ENCODE measurements at places on chromosomes 1 and 21. TPM values are rescaled to one million over a fixed set of nuclear protein-coding genes. Genes with fewer than 3 reads are reported as not detected.

- no peak for DNase-seq
Observed at GRCh38 chr1:180170546-180171151, 16.0 kb downstream of the QSOX1 start.

GRCh38 chr1:77605246-77606026 lies 77.0 kb downstream of the ZZZ3 start:
- no peak for DNase-seq

DNA sequence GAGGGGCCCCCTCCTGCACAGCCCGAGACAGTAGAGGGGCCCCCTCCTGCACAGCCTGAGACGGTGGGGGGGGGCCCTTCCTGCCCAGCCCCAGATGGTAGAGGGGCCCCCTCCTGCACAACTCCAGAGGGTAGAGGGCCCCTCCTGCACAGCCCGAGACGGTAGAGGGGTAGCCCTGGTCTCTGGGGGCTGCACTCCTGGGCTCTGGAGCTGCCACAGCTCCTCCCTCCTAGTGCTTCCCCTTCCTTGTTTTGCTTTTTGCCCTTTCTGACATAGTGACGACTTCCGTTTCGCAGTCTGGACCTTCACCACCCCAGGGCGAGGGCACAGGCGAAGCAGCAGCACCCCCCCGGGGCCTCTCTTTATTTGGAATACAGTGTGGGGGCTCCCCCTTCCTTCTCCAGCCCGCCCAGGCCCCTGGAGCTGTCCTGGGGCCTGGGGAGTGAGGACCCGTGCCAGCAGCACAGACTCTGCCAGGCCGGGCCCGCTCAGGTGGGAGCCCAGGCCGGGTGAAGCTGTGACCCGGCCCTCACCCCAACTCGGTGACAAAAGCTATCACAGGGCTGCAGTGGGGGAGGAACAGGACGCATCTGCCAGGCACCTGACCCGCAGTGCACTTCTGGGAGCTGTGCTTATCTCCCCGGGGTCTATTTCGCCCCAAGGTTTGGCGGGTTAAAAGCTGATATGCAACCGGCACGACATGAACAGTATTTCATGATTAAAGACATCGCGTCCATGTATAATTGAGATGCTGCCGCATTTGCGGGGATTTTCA lies 1.1 kb upstream of the PRXL2B start:
- no peak for DNase-seq

GRCh38 chr1:115805597-115805996 lies 35.3 kb downstream of the NHLH2 start:
- DNase-seq: no peak

The FCRLA gene
- not detected for total RNA-seq

The CCDC27 gene
- total RNA-seq: not detected

- DNase-seq: no peak
Observed at GRCh38 chr1:26814377-26814776, 12.1 kb upstream of the ZDHHC18 start.

DNA sequence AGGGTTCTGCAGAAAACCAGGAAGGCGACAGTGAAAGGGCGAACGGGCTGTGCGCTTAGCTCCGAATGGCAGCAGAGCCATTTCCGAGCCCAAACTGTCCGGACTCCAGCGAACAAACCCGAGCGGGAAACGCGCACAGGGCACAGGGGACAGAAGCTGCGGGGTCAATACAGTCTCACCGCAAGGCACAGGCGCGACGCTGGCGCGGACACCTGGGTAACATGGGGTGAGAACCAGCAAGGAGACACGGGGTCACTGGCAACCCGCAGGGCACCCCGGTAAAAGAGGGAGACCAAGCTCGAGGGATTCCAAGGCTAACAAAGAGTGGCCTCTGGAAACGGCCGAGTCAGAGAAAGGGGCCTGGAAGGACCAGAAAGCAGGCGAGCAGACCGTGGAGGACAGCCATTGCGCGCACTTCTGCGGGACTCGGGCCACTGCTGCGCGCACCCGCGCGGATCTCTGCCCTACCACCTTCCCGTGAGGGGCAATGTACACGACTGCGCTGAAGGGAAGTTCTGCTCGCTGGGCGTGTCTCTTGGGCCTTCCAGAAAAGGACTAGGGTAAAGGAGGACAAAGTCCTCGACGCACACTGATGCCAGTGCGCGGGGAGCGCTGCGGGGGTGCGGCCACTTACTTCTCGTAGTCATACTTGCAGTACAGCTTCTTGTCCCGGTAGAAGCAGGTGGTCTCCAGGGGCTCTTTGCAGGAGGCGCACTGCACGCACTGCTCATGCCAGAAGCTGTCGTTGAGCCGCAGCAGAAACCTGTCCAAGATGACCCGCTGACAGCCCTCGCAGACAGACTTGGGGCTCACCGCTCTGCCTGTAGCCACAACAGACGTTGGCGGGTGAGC lies 3.8 kb downstream of the LMX1A start:
- no peak for DNase-seq

- no peak for DNase-seq
Observed at GRCh38 chr1:101205457-101205856, 31.4 kb upstream of the S1PR1 start.

The SIK1 gene
- total RNA-seq: 0.34 TPM

The LCE2C gene
- not detected for total RNA-seq

GRCh38 chr1:160219062-160219929 lies 14.1 kb downstream of the PEA15 start:
- no peak for DNase-seq

DNA sequence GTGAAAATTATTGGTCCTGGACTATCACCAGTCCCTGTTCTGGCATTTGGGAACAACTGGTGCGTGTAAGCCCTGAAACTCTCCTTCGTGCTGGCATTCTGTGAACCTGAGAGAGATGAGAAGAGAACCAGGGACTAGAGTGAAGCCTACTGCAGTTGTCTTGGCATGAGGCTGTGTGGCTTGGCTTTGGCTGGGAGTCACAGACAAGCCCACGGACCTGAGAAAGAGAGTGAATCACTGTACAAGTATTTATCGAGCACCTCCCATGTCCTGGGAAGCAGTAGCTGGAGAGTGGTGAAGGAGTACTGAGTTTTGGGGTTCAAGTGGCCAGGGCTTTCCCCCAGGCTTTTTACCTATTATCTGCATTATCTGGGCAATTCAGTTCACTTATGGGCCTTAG lies 63.3 kb downstream of the FGGY start:
- no peak for DNase-seq

DNA sequence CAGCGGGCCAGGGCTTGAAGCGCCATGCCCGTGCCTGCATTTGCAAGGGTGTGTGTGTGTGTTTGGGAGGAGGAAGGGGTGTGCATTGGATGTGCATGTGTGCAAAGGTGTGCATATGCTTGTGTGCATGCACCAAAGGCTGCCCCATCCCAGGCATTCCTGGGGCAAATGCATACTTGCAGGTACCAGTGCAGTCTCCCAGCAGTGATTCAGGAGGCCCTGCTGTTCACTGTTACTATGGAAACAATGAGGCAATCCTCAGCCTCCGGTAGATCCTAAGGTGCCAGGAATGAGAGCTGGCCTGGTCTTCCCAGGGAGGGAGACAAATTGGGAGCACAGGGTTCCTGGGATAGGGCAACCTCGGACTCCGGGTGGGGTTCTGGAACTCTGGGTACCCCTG lies 7.5 kb upstream of the FNDC5 start:
- no peak for DNase-seq
